ENCODE measurements at places on chromosomes 3 and 15.

DNA sequence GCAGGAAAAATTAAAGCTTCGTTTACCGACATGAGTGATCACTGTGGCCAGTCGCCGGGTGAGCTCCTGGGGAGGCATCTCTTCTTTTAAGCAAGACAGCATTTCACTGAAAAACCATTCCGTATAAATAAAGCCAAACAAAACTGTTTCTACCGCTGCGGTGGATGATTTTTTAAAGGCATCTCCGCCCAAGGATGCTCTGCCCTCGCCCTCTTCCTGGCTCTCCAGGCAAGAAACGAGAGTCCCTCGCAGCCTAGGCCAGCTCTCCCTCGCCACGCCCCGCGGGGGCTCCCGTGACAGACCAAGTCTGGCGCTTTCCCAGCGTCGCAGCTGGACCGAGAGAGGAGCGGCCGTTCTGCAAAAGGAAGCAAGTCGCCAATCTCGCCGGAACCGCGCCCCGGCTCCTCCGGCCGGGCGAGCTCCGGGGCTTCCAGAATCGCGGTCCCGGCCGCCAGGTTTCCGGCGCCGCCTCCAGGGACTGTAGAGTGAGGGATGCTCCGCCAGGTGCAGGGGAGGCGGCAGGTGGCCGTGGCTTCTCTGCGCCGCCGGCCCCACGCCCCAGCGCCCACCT is 458 bp downstream of the MCF2L2 start:
- DNase-seq = no peak

- DNase-seq = no peak
These were observed 1271.7 kb upstream of the GBE1 start for GRCh38 chr3:83033133-83033532.

DNA sequence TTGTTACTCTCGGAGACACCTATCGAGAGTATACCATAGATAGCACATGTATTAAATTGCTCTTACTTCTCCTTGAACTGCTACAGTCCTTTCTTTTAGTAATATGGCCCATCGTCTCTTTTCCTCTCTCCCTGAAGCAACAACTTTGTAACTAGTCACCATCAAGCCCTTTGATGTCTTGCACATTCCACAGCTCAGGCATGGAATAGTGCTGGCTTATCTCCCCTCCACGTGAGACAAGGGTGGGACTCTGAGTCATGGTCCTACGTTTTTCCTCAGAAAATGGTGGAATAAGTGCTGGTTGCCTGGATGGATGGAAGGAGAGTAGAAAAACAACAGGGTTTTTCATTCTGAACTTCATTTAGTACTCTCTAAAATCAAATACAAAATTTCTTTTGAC is 163.3 kb upstream of the MBNL1 start:
- DNase-seq = no peak

DNA sequence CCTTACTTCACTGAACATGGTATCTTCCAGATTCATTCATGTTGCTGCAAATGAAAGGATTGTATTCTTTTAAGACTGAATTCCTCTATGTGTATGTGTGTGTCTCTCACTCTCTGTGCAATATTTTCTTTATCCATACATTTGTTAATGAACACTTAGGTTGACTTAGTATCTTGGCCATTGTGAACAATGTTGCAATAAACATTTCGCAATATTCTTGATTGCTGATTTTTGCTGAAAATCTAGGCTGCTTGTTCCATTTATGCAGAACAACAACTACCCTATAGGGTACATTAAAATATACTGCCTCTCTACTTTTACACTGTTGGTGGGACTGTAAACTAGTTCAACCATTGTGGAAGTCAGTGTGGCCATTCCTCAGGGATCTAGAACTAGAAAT is 732.4 kb downstream of the CADM2 start:
- no peak for DNase-seq

DNA sequence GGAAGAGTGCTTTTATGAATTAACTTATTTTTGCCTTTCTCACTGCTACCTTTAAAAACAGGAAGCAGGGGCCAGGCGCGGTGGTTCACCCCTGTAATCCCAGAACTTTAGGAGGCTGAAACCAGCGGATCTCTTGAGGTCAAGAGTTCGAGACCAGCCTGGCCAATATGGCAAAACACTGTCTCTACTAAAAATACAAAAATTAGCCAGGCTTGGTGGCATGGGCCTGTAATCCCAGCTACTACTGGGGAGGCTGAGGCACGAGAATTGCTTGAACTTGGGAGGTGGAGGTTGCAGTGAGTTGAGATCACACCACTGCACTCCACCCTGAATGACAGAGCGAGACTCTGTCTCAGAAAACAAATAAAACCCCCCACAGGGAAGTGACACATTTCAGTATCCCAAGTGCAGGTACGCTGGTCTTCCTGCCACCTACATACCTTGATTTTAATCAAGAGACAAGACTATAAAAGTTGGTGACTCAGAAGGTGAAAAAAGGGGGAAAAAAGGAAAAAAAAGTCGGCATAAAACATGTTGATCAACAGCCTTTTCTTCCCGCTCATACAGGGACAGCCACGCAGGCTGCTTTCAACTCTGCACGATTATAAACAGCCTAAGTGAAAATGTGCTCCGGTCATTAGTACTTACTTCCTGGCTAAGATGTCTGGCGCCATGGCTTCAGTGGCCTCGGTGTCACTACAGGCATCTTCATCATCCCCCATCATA is 18.8 kb downstream of the PPP1R2 start:
- no peak for DNase-seq

GRCh38 chr3:50599716-50600118 is 11.9 kb downstream of the CISH start:
- DNase-seq = no peak
